ENCODE measurements at places on chromosomes 6 and 20. TPM values are rescaled to one million over a fixed set of nuclear protein-coding genes. Genes with fewer than 3 reads are reported as not detected.

WFDC10B gene
- total RNA-seq: not detected

DNA sequence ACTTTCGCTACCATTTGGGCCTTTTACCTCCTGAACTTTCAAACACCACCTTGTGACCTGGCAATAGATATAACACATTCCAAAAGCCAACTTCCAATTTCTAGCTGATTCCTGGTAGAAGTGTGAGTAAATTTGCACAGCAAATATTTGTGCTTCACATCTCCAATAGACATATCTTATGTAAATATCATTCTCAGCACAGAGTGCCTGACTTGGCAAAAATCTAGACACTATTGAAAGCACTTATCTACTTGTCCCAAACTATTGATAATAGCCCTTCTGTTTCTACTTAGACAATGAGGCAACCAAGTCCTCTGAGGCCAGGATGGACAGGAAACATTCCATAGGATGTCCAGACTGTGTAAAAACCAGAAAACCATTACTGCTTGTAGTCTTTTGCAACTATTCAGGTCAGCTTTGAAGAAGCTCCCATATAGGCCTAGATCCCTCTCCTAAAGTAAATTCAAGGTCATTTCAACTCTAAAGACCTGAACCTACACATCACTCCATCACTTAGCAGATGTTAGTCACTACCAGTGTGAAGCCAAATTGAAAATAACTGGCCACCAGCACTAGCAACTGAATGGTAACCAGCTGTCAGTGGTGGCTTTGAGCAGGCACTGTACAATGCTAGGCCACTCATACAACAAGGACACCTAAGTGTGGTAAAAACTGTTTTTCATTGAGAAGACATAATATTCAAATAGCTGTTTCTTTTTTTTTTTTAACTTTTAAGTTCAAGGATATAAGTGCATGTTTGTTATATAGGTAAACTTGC, 95.3 kb upstream of the RSPO3 start:
- no peak for DNase-seq

MTG2 gene
- total RNA-seq: 28.3 TPM

- no peak for DNase-seq
Observed at GRCh38 chr6:32462609-32463008, 22.9 kb downstream of the HLA-DRA start.

DNA sequence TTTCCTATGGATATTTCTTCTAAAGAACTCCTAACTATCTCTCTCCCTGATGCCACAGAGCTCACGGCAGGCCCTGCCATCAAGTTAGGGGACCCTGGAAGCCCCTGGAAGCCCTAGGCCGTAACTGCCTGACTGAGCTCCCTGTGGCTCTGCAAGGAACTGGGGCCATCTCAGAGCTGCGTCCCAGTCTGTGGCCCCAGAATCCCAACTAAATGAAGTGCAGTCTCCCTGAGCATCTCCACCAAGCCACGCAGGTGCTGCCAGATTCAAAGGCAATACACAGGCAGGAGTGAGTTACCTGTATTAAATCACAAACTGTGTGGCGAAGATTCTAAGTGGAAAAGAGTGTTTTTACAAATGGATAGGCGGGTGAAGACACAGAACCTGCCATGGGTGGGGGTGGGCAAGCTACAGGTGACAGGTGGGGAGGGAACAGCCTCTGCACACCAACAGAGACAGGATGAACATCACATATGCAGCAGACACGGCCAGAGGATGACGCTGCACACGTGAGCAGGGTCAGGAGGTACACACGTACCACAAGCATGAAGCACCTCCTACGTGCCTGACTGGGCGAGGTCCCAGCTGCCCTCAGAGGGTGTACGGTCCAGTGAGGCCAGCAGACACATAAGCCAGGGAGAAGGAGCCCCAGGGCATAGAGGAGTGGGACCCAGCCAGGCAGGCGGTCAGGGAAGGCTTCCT, 358.5 kb downstream of the ZFAND3 start:
- DNase-seq: no peak

DNA sequence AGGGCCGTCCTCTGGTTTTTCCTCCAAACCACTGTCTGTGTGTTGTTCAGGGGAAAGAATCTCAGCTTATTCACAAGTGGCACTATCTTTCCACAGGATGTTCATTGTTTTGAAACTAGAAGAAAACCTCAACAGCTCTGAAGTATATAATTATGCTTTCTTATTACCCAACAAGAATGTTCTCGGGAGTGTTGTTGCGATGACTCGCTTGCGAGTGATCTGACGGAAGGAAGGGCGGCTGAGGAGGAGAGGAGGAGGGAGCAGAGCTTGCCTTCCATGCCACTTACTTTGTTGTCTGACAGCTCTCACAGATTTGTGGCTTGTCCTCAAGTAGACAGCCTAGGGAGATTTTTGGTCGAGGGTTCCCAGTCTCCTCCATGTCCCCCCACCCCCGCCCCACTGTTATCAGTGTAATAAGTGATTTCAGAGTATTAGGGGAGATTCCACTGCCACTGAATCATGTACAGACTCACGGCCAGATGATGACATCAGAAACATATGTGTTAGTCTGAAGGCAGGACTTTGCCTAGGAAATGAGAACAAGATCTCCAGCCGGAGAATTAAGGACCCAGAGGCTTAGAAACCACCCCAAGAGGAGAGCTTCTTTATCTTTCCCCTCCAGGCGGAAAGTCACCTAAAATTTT, 80.7 kb upstream of the CCN6 start:
- DNase-seq: no peak
